ENCODE measurements at places on chromosomes 6 and 20.

- DNase-seq = no peak
These were observed 117.6 kb downstream of the TFAP2B start for GRCh38 chr6:50936277-50936681.

- DNase-seq = no peak
These were observed 4.1 kb upstream of the MYT1 start for GRCh38 chr20:64160118-64160517.

GRCh38 chr6:43489277-43490072, 12.1 kb downstream of the TJAP1 start:
- no peak for DNase-seq

DNA sequence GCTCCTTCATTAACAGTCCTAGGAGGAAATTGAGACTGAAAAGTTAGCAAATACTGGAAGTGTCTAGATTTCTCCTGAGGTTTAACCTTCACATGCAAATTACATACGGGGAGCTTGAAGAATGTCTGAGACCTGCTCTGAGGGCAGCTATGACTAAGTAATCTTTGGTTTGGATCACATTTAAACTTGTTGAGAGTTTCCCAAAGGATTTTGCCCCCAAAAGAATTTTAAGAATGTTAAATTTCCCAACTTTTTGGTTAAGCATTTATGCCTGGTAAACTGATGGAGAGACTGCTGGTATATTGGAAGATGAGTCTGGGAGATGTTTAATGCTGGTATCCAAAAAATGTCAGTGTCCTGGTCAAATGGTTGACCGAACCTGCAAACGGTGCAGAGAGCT, 97.0 kb downstream of the RREB1 start:
- no peak for DNase-seq

DNA sequence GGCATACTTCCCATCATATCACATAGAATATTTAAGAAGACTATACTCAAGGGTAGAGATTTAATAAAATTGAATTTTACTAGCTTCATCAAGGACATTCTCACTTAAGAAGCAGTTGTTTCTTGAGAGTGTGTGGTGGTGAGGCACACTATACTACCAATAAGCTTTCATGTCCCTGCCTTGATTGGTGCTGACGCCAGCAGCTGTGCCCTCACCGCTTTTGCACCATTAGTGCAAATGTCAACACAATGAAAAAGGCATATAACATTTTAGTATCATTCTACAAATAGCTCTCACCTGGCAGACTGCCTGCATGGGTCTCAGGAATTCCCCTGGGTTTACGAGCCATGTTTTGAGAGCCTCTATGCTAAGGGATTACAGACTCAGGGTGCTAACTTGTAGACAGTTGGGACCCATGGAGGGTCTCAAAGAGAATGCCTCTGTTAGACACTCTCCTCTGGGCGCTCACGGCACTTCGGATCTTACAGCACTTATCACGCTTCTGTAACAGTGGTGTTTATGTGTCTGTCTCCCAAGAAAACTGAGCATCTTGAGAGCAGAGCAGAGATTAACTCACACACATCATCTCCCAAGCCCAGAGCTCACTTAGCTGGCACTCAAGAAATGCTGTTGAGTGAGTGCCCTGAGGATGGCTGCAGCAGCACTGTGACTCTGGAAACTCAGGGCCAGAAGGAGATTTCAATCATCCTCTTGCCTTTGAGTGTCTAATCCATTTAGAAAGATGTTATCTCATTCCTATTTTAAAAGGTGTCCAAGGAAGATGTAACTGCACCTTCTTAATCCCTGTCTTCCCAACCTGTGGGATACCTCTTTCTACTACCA, 143.3 kb upstream of the GPR6 start:
- no peak for DNase-seq

- no peak for DNase-seq
These were observed 183.8 kb downstream of the PTPRK start for GRCh38 chr6:128336436-128337095.

GRCh38 chr20:63745961-63746731, 6.6 kb downstream of the SLC2A4RG start:
- no peak for DNase-seq

GRCh38 chr20:2984956-2985661, 58.3 kb upstream of the GNRH2 start:
- DNase-seq = no peak

GRCh38 chr6:129138739-129139405, 255.9 kb downstream of the LAMA2 start:
- DNase-seq = no peak

DNA sequence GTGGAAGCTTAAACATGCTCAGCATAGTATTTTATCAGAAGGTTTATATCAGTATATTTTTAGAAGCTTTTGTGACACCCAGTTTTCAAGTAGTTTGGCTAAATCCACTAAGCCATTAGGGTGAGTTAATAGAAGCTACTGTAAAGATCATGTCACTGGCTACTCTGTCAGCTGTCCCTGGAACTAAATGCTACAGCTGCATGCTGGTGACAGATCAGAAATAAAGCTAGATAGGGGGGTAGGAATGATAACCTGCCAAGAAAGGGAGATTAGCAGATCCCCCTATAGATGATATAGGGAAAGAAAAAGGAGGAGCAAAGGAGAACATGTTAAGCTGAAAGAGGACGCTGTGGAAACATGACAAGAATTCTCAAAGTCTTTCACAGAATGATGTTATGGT, 363.2 kb downstream of the QKI start:
- no peak for DNase-seq

DNA sequence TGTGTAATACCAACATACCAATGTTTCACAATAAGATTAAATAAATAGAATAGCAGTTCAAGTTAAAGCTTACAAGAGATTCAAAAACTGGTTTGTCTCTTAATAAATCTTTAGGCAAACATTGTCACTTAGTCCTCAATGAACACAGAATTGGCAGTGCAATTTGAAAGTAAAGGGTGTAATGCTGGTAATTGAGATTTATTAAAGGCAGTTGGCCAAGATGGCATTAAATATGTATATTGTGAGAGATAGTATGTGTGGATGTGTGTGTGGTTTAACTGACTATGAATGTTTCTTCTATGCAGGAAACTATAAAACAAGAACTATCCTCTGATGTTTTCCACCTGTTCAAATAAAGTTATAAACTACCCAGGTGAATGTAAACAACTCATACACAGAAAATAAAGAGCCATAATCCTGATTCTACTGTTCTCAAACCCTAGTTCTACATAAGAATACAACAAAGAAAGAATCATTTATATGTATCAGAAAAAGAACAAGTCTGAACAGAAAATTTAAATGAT, 267.9 kb upstream of the PTCHD4 start:
- DNase-seq = no peak

DNA sequence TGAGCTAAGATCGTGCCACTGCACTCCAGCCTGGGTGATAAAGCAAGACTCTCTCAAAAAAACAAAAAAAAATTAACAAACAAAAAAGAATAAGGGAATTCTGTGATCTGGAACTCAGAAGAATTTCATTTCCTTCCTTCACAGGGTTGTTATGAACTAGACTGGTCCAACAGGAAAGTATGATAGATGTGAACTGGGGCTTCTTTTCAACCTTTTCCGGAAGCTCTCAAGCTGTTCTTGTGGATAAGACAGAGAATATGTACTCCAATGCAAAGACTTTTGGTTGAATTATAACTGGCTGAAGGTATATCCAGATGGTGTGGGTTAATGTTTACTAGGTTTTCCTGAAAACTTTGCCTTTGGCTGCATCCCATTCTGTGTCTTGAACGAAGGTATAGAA, 5.3 kb downstream of the RNF8 start:
- no peak for DNase-seq

DNA sequence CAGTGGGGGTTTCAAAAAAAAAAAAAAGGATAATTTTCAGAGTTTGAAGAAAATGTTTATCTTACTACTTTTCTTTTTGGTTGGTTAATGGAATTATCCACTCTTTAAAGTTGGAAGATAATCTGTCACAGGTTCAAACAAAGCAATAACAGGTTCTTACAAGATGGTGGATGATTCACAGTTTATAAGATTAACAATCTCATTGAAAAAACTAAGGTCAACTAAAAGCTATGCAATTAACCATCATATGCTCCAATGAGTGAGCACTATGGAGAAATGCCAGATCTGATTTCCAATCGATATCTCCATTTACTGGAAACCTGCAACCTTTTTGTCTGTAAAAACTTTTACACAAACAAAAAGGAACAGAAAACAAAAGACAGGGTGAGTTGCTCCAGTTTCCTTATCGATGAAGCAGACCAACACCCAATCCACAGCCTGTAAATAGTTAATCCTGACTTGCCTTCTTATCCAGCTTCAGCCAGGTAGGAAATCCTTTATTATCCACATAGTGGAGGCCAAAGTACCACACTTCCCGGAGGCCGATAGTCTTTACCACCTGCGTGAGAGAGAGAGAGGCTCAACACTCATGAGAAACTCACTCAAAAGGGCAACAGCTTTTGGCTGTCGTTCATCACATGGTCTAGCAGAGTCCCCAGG, 32.4 kb downstream of the EZR start:
- no peak for DNase-seq

- DNase-seq = no peak
These were observed 177.9 kb downstream of the MBOAT1 start for GRCh38 chr6:20034408-20034769.

GRCh38 chr6:33313105-33313708, 671 bp downstream of the TAPBP start:
- DNase-seq = no peak

- no peak for DNase-seq
These were observed 96.6 kb upstream of the AKIRIN2 start for GRCh38 chr6:87798393-87799278.

GRCh38 chr6:159691963-159692287, 1.1 kb downstream of the SOD2 start:
- DNase-seq = no peak

DNA sequence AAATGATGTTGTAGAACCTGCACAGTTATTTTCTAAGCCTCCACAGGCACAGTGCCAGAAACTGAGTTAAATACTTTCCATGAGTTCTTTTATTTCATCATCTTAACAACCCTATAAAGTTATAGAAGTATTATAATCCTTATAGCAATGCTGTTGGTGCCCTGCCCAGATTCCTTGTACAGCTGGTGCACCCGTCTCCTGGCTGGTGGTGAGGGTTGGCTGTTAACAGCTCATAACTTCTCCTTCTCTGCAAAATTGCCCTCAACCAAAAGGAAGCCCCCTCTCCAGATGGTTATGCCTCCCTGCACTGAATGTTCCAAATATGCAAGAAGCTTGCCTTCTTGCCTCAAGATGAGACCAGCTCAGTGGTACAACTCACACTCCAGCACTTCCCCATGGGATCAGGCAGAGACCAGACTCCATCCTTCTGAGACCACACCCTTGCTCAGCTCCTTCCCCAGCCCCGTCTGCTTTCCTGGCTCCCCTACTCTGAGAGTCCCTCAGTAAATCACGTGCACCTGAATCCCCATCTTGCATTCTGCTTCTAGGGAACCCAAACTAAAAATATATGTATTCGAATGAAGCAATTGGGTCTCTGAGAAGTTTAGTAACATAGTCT, 304.4 kb upstream of the PLCB4 start:
- DNase-seq = no peak

DNA sequence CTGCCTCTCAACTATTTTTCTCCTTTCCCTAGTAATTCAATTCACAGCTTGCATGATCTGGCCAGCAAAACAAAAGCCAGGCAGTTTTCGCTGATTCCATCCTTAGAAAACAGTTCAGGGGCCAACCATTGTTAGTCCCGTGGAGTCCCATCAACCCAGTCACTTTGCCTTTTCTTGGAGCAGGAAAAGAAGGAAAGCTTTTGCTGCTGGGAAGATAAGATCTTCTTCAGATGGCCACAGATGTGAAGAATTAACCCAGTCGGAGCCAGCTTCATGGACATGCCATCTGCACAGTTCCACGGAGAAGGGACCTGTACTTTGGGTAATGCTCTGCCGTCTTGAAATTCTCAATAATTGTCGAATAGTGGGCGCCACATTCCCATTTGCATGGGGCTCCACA, 76.9 kb upstream of the TSHZ2 start:
- no peak for DNase-seq

DNA sequence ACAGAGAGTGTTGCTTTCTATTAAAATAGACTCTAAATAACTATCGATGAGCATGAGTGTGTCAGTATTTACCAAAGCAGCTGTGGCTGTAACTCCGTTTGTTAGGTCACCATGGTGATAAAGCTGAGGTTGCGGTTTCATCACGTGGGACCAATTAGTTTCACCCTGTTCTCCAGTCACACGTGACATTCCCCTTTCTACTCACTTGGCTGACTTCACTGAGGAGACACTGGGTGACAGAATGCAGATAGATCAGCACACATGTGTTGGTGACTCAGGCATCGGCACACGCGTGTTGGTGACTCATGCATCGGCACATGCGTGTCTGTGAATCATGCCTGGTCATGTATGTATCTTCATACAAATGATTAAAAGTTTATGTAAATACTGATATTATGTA, 285.4 kb downstream of the THBS2 start:
- no peak for DNase-seq

DNA sequence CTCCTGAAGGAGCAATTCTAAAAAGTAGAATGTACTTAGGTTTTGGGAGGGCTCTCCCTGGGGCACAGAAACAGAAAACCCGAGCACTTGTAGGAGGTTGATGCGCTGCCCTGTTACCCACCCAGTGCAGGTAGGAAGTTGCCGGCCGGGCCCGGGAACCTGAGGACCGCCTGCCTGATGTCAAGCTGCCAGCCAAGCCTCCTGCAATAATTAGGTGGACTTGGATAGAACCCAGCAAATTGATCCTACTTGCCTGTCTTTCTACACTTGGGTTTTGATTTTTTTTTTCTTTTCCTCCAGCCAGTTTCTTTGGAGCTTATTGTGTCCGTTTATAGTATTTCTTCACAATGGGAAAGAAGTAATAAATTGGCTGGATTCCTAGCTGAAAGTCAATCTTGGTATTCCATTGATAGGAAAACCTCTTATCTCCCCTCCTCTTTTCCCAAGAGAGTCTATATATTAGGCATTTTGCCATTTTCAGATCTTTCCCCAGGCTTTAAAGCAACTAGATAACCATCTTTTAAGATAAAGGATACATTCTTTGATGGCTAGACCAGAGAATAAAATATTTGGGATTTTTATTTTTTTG, 78.3 kb upstream of the FYN start:
- DNase-seq = no peak

GRCh38 chr6:151702851-151703658, 104.4 kb upstream of the ESR1 start:
- no peak for DNase-seq

GRCh38 chr6:169824848-169825557, 73.6 kb downstream of the ERMARD start:
- no peak for DNase-seq

DNA sequence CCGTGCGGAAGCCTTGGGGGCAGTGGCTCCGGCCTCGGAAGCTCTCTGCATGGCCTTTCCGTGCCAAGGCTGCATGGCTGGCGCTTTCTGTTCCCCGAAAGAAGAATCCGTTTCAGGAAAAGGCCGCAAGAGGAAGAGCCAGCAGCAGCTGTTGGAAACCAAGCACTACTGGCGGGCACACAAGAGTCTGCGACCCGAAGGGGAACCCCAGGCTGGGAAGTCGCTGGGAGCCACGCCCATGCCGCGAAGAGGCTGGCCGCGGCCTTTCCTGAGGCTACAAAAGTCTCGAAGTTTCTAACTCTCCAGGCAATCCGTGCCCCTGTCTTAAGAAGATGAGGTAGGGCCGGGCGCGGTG, at the start of gene CGAS:
TSS of gene CGAS (minus strand) at position 191 of the 355 bp plus-strand sequence. CDS start at position 75, 116 bp downstream.
- peak; percentile 54 for DNase-seq

Measured in GM18507 (cell line).